ENCODE measurements at places on chromosomes 7 and 10.

DNA sequence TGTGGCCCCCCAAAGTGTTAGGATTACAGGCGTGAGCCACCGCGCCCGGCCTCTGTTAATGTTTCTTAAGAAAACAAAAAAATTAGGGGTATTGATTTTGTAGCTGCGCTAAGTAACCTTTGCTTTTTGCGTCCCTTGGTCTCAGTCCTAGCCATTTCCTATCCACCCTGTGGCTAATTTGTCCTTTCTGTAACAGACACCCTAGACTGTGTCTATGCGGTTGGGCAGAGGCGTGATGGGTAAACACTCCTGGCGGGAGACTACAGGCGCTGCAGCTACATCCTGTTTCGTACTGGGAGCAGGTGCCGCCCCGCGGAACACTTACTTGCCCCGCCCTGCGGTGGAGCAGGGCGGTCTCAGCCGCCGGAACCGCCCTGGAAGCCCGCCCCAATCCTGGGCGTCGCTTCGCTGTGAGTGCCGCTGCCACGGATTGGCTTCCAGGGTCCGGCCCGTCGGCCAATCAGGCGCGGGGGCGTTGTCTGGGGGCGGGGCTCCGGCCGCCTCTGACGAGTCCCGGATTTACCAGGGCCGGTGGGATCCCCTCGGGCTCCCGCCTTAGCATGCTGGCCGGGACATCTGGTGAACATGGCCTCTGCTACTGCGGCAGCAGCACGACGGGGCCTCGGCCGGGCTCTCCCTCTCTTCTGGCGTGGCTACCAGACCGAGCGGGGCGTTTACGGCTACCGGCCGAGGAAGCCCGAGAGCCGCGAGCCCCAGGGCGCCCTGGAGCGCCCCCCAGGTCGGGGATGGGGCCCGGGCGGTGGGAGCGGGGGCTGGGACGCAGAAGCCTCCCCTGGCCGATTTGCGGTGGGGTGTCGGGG lies at the start of gene DHTKD1:
Gene DHTKD1, plus strand, starts transcription at position 506 of the 821 bp plus-strand sequence. Its CDS starts 80 bp downstream, at position 586.
- peak; percentile 97 for DNase-seq

GRCh38 chr10:112593023-112593422 lies 146.0 kb downstream of the VTI1A start:
- no peak for DNase-seq

- DNase-seq = no peak
Observed at GRCh38 chr10:43905512-43906236, 257.0 kb upstream of the ZNF32 start.

GRCh38 chr7:150978126-150978789 lies at the start of gene KCNH2:
TSS of gene KCNH2 (minus strand) at chr7:150978321. CDS start at chr7:150977913, 408 bp downstream.
- no peak for DNase-seq

DNA sequence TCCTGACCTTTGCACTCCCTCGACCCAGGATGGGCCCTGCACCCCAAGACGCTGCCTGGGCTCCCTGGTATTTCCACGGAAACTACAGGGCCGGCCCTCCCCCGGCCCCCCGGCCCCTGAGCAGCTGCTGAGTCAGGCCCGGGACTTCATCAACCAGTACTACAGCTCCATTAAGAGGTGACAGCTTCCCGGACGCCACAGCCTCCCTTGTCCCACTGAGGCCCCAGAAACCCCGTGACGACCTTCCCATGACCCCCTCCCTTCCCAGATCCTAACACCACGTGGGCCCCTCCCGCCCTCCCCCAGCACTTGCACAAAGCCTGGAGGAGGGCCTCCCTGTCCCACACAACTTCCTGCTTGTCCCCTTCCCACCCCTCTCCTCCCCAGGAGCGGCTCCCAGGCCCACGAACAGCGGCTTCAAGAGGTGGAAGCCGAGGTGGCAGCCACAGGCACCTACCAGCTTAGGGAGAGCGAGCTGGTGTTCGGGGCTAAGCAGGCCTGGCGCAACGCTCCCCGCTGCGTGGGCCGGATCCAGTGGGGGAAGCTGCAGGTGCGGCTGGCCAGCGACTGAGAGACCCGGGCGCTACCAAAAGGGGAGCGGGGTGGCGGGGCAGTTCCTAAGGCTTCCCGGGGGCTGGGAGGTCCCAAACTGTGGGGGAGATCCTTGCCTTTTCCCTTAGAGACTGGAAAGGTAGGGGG lies 5.7 kb downstream of the NOS3 start:
- no peak for DNase-seq

DNA sequence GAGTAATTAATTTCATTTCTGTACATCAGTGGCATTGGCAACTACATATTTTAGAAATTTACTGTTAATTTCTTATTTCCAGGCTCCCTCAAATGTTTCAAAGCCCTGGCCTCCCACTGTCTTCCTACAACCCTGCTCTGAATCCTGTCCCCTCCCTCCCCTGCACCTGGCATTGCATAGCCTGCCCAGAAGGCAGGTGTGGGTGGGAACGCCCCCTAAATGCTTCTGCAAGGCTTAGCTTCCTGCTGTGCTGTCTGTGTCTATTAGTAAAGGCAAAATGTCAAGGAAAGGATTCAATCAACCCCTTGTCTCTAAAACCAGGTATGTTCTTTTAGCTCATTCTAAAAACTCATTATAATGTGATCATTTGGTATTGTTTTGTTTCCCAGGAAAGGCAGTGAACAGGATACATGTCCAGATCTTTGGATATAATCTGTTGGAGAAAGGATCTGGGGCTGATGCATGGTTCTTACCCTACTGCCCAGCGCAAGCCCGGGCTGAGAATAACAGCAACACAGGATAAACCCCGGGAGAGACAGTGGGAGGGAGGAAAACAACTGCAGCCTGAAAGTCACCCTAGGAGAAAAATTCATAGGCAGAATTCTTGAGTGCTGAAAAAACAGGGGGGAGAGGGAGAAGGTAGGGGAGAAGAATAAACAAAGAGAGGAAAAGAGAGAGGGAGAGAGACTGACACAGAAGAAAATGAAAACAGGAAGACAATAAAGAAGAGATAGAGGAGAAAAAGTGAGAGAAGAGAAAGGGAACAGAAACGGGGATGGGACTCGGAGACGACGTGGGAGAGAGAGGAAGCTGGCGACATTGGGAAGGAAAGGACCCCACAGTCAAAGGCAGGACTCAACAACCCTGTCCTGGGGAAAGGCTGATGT lies 589 bp downstream of the ZNF488 start:
- DNase-seq = no peak

DNA sequence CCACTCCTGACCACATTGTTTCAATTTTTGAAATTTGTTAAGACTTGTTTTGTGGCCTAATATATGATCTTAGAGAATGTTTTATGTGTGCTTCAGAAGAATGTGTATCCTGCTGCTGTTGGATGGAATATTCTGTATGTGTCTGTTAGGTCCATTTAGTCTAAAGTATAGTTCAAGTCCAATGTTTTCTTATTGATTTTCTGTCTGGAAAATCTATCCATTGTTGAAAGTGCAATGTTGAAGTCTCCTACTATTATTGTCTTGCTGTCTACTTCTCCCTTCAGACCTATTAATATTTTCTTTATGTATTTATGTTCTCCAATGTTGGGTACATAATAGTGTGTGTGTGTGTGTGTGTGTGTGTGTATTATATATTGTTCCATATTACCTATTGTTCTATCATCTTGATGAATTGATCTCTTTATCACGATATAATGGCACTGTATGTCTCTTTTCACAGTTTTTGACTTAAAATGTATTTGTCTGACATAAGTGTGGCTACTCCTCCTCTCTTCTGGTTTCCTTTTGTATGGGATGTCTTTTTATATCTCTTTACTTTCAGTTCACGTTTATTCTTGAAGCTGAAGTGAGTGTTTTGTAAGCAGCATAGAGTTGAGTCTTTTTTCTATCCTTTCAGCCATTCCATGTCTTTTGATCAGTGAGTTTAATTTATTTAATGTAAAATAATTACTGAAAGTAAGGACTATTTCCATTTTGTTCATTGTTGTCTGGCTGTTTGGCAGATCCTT lies 61.3 kb downstream of the AKR1D1 start:
- no peak for DNase-seq

DNA sequence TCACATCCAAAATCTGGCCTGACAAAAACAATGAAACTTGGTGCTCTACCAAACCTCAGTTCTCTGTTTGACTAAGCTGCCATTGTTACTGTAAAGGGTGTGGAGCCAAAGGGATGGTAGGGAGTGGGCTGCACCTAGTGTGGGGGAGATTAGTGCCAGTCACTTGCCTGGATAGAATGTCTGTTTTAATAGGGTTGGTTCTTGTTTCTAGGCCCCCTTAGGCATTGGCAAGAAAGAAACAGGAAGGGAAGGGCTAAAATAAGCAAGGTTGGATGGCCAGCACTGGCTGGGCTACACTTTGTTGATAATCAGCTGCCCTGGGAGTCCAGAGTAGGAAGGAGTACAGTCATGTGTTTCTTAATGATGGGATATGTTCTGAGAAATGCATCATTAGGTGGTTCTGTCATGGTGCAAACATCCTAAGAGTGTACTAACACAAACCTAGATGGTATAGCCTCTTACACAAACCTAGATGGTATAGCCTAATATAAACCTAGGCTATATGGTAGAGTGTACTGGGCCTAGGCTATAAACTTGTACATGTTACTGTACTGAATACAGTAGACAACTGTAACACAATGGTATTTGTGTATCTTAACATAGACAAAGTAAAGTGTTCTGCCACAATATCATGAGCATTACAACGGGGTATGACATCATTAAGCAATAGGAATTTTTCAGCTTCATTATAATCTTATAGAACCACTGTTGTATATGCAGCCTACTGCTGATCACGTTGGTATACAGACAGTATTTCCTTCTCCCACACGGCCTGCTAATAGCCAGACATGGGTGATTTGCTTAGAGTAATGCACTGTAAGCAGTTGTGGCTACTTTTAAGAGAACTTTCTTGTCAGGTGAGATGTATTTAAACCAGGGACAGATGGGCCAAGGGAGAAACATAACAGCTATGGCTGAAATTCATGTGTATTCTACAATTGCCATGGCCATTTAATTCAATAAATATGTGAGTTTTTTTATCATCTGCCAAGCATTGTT lies 15.4 kb downstream of the BBIP1 start:
- DNase-seq = no peak

DNA sequence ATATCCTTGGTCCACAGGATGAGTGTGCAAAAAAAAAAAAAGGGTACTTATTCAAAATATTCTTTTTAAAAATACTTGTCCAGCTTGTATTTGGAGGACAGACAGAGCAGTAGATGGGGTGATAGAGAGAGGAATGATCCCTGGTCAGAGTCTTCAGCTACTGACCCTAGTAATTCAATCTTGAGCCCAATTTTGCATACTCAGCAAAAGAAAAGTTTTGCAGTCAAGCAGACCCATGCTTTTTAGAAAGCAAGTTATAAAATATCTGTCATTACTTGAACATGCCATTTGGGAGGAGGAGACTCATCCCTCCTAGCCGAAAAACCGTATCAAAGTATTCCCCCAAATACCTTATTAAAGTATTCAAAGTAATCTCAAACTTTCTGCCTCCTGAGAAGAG lies 585.0 kb downstream of the KCNMA1 start:
- no peak for DNase-seq

GRCh38 chr10:3689871-3690510 lies 95.0 kb downstream of the KLF6 start:
- DNase-seq = no peak

DNA sequence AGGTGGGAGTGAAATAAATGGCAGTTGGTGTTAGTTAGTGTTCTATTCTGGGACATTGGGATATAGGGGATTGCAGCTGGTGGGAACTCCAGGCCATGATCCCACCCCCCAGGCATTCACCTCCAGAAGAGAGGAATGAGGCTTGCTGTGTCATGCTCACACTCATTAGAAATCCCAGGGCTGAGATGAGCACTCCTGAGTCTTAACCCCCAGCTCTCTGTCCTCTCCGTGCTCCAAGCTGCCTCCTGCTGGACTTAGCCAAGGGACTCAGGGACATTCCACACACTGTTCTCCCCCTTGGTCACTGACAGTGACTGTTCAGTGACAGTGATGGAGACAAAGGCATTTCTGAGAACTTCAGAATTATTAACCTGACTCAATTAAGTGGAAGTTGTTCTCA lies 21.5 kb downstream of the CYP26A1 start:
- DNase-seq = no peak

DNA sequence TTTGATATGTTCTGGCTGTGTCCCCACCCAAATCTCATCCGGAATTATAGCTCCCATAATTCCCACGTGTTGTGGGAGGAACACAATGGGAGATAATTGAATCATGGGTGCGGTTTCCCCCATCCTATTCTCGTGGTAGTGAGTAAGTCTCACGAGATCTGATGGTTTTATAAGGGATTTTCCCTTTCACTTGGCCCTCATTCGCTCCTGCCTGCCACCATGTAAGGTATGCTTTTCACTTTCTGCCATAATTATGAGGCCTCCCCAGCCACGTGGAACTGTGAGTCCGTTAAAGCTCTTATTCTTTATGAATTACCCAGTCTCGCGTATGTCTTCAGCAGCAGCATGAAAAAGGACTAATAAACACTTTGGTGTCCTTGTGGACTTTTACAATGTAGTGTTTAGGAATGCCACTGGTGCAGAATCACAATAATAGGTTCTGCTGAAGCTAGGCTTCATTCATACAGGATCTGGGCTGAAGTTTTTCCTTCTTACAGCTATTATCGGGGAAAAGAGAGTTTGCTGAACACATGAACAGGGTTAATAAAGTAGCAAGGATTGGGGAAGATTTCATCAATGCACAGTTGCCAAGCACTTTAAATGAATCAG lies 74.3 kb downstream of the CPED1 start:
- no peak for DNase-seq

GRCh38 chr10:67779465-67780203 lies 58.4 kb downstream of the DNAJC12 start:
- peak; percentile 14 for DNase-seq

GRCh38 chr7:55185941-55186609 lies 167.3 kb downstream of the EGFR start:
- DNase-seq = no peak

- DNase-seq = no peak
Observed at GRCh38 chr10:125261491-125262186, 101.3 kb upstream of the CTBP2 start.

- DNase-seq = no peak
Observed at GRCh38 chr10:89702121-89702480, 711 bp downstream of the KIF20B start.

GRCh38 chr10:94286901-94287300 lies 75.8 kb downstream of the NOC3L start:
- no peak for DNase-seq

DNA sequence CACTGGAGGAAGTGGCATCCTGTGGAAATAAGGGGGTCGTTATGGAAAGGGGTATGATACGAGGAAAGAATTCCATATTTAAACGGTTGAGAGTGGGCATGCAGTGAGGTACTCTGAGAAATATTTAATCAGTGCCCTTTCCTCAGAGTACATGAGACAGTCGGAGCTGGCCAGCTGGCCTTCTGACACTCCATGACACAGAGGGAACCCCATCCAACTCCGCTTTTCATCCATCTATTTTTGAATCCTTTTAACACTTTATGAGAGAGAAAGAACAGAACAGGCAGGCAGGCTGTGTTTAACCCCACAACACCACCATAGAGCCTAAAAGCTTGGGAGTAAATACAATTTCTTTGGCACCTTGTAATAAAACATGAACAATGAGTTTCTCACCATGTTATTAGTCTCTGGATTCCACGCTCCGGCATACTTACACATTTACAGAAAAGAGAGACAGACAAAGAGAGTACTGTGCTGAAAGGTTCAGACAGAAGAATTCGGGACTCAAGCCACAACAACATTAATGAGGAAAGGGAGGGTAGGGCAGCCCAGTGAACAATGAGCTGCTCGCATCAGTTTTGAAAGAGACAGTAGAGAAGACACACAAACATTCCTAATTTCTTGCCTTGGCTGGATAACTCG lies 124.2 kb upstream of the PDLIM1 start:
- DNase-seq = no peak
